ENCODE measurements at places on chromosomes 13 and 19.

GRCh38 chr19:13726323-13726722 lies 38.0 kb upstream of the MRI1 start:
- no peak for DNase-seq
- H3K4me1 ChIP-seq, result peaks cover 26% of the 10 kb centered on the region
- H3K27me3 ChIP-seq, result no peaks in the 10 kb centered on the region
- no peak overlapping the region for H3K27ac ChIP-seq

- H3K4me1 ChIP-seq, result peaks cover 22% of the 10 kb centered on the region
- no peak for DNase-seq
- H3K27me3 ChIP-seq, result no peaks in the 10 kb centered on the region
Observed at GRCh38 chr13:100508455-100508854, 80.1 kb downstream of the GGACT start.

DNA sequence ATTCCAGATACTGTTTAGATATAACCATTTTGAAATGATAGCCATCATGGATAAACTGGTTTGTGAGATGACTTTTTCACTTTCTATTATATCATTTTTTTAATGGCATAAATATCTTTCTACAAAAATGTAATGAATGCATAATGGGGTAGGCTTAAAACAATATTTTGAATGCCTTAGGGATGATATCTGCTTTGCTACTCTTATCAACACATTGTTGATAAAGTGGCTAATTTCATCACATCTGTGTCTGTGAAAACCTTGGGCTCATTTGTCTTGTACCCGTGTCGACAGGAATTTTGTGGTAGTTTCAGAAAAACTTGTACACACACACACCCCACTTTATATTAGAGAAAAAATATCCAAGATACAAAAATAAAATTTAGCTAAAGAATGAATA lies 44.1 kb downstream of the SLITRK6 start:
- peaks cover 2% of the 10 kb centered on the region for H3K27me3 ChIP-seq
- no peak for DNase-seq
- H3K27ac ChIP-seq, result no peak overlapping the region
- H3K36me3 ChIP-seq, result no peaks in the 10 kb centered on the region
- no peak overlapping the region for H3K4me3 ChIP-seq
- no peaks in the 10 kb centered on the region for H3K4me1 ChIP-seq

GRCh38 chr13:20994441-20994821 lies 67.0 kb downstream of the LATS2 start:
- peaks cover 6% of the 10 kb centered on the region for H3K27me3 ChIP-seq
- H3K36me3 ChIP-seq, result peaks cover 63% of the 10 kb centered on the region
- DNase-seq, result no peak
- H3K27ac ChIP-seq, result no peak overlapping the region

GRCh38 chr13:30798776-30799355 lies 63.5 kb downstream of the ALOX5AP start:
- H3K27me3 ChIP-seq, result peaks cover 2% of the 10 kb centered on the region
- H3K4me1 ChIP-seq, result peaks cover 35% of the 10 kb centered on the region
- DNase-seq, result no peak

DNA sequence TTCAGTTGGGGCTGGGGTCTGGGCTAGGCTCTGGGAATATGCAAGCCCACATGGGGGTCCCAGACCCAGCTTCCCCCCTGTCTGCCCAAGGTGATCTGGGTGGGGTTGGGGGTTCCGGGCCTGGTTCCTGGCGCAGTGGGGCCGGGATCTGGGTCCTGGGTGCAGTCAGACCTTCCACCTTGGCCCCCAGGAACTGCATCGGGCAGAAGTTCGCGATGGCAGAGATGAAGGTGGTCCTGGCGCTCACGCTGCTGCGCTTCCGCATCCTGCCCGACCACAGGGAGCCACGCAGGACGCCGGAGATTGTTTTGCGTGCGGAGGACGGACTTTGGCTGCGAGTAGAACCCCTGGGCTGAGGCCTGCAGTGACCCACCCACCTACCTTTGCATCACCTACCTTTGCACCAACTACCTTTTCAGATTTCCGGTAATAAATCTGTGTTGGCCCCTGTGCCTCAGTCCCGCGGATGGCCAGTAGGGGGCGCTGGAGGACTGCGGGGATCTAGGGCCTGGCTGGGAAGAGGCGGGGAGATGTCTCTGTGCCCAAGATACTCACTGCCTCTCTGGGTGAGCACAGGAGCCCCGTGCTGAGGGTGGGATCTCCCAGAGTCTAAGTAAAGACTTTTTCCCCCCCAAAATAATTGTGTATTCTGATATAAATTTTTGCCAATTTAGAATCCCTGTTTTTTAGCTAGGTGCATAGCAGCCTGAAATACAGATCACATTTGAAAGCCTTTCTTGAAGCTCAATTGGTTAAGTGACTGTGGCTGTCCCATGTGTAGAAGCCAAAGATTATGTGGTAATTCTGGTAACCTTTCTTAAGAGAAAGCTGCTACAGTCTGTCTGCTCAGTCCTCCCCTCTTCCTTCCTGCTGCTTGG lies 11.5 kb upstream of the CYP4F3 start:
- no peaks in the 10 kb centered on the region for H3K36me3 ChIP-seq
- H3K27ac ChIP-seq, result no peak overlapping the region
- H3K27me3 ChIP-seq, result no peaks in the 10 kb centered on the region
- H3K4me3 ChIP-seq, result no peak overlapping the region
- H3K4me1 ChIP-seq, result no peaks in the 10 kb centered on the region

GRCh38 chr19:19866611-19867248 lies 1.0 kb downstream of the ZNF253 start:
- 0 out of 2 replicates have a peak, but pooled peaks cover 13% of the 10 kb centered on the region for H3K4me1 ChIP-seq
- peaks cover 1% of the 10 kb centered on the region for H3K27me3 ChIP-seq
- peaks cover 53% of the 10 kb centered on the region for H3K36me3 ChIP-seq

- no peaks in the 10 kb centered on the region for H3K36me3 ChIP-seq
- H3K4me1 ChIP-seq, result peaks cover 8% of the 10 kb centered on the region
- H3K27me3 ChIP-seq, result no peaks in the 10 kb centered on the region
- peak; percentile 40 for DNase-seq
- no peak overlapping the region for H3K4me3 ChIP-seq
Observed at GRCh38 chr13:33931397-33932311, 113.7 kb downstream of the RFC3 start.

DNA sequence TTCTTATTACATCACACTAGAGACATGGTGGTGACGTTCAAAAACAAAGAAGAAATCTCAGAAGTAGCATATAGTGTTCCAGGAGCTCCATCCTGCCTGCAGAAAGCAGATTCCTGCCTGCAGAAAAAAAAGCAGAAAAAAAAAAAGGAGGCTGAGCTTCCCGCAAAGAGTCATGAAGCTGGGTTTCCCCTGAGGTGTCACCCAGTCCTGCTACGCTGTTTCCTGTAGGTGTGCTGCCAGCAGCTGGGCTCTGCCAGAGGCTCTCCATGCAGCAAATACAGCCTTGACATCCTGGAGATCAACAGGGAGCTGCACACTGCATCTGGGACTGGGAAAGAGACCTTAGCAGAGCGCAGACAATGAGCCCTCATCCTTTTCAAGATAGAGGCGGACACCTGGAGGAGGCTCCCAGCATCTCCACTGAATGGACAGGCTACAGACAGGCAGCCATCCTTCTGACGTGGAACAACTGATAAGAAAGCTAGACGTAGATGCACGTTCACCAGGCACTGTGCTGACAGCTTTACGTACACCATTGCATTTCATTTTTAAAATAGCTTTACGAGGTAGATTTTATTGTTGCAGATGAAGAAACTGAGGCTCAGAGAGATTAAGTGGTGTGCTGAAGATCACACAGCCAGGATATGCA lies 350.9 kb downstream of the FOXO1 start:
- peaks cover 1% of the 10 kb centered on the region for H3K27me3 ChIP-seq
- no peak overlapping the region for H3K27ac ChIP-seq
- H3K4me1 ChIP-seq, result no peaks in the 10 kb centered on the region
- no peak overlapping the region for H3K4me3 ChIP-seq
- H3K36me3 ChIP-seq, result no peaks in the 10 kb centered on the region
- DNase-seq, result no peak

DNA sequence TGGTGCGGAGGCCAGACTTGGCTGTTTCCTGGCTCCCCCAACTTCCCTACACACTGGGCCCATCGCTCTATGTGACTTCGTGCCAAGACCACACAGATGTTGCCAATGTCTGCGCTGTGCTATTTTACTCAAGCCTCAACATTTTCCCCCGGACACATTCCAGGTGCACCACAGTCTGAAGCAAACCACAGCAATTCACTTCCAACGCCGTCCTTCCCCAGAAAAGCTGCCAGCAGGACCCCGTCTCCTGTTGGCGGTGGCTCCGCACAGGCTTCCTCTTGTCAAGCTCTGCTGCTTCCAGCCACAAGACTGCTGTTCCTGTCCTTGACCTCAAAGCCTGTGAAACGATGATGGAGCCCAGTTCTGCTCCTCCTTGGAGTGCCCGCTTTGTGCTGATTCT lies 100.7 kb downstream of the CRYL1 start:
- DNase-seq, result no peak
- no peak overlapping the region for H3K4me3 ChIP-seq

DNA sequence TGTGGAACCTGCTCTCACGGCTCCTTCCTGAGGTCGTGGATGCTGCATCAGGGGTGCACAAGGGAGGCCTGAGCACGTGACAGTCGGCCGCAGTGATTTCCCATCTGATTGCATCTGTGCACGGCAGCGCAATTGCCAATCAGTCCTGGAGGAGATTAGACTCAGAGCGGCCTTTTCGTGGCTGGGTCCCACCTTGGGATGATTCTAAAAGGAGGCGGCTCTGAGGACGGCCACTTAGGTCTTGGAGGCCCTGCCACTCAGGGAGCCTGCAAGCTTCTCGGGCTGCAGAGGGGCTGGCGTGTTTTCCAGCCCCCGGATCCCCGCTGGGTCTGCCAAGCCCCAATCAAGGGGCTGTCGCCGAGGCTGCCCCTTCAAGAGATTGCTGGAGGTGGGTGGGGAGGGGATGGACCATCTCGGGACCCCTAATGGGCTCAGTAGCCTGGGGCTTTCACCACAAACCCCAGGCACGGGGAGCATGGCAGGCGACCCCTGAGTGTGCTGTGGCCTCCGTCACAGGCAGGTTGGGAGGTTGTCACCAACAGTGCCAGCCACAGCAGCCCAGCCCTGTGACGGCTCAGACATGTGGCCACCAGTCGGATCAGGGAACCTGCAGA lies 51.6 kb downstream of the SOX1 start:
- H3K27me3 ChIP-seq, result peaks cover under 1% of the 10 kb centered on the region
- H3K36me3 ChIP-seq, result peaks cover 5% of the 10 kb centered on the region

GRCh38 chr13:19984430-19985218 lies 26.1 kb downstream of the ZMYM2 start:
- peak overlapping the region; percentile 26 for H3K27ac ChIP-seq
- H3K36me3 ChIP-seq, result peaks cover 5% of the 10 kb centered on the region
- H3K27me3 ChIP-seq, result no peaks in the 10 kb centered on the region
- H3K4me3 ChIP-seq, result no peak overlapping the region
- H3K4me1 ChIP-seq, result peaks cover 33% of the 10 kb centered on the region

DNA sequence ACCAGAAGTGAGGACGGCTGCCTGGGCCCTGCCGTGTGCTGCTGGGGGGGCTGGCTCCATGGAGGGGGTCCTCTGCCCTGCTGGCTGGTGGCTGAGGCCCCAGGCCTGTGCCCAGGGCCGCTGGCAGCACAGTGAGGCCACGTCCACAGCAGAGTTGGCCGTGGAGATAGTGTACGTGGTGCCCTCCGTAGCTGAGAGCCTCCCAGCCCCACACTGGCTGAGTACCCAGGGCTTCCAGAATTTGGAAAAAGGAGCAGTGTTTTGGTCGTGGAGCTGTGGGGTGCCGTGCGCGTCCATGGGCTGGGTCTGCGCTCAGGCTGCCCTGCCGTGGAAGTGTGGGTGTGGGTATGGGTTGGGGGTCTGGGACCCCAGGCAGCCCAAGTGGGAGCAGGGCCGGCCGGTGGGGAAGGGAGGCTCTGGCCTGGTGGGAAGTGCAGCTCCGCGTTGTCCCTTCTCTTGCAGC lies 5.9 kb downstream of the PTBP1 start:
- peaks cover 48% of the 10 kb centered on the region for H3K36me3 ChIP-seq
- peaks cover 30% of the 10 kb centered on the region for H3K4me1 ChIP-seq
- H3K27me3 ChIP-seq, result peaks cover 23% of the 10 kb centered on the region
- no peak for DNase-seq

DNA sequence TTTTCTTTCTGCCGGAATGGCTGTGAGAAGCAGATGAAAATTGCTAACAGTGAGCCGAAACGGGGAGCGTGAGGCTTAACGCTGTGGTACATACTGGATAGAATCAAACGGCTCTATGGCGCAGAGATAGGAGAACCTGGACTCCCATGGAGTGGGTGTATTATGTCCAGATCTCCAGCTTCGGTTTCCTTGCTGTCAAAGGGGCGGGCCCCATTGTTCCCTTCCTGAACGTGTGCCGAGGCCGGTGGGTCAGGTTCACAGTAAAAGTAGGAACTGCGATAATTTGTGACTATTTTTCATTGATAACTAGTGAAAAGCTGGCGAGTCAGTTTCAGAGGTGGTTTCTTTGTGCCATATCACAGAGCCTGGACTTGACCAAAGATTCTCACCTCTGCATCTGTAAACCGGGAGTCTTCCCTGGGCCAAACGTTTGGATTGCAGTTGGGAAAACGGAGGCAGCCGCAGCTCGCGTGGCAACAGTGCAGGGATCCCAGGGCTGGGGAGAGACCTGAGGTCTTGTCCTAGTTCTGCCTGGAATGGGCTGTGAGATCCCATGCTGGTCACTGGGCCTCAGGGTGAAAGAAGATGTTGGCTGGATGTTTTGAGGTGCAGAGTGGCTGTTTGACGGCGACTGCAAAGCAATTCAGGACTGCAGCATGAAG lies 752 bp downstream of the RPL18A start:
- no peak for DNase-seq
- H3K27me3 ChIP-seq, result peaks cover 20% of the 10 kb centered on the region
- peaks cover 27% of the 10 kb centered on the region for H3K36me3 ChIP-seq
- peaks cover 23% of the 10 kb centered on the region for H3K4me1 ChIP-seq

DNA sequence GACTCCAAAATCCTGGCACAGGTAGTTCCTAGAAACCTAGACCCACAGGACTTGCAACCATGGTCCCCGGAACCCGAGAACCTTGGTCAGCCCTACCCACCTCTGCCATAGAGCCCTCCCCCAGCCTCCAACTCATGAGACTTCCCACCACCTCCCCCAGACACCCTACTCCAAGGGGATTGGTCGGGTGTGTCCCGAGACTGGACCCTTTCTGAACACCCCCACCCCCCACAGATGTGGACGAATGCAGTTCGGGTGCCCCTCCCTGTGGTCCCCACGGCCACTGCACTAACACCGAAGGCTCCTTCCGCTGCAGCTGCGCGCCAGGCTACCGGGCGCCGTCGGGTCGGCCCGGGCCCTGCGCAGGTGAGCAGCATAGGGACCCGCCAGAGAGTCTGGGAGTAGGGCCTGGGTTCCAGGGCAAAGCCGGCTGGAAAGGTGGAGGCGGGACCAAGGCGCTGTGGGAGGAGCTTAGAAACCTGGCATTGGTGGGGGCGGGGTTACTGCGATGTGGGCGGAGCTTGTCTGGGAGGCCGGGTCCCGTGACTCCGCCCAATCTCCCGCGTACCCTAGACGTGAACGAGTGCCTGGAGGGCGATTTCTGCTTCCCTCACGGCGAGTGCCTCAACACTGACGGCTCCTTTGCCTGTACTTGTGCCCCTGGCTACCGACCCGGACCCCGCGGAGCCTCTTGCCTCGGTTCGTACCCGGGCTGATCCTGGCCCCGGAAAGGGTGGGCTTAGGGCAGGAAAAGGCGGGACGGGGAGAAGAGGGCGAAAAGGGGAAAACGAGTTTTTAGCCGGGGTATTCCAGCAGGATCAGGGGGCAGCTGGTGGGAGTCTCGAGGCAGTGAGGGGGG lies 11.9 kb downstream of the LTBP4 start:
- H3K4me3 ChIP-seq, result peak overlapping the region; percentile 91
- H3K36me3 ChIP-seq, result no peaks in the 10 kb centered on the region
- H3K4me1 ChIP-seq, result peaks cover 28% of the 10 kb centered on the region
- H3K27me3 ChIP-seq, result peaks cover 1% of the 10 kb centered on the region
- peak overlapping the region; percentile 94 for H3K27ac ChIP-seq
- no peak for DNase-seq

GRCh38 chr19:38701455-38702063 lies 42.7 kb downstream of the CAPN12 start:
- no peak overlapping the region for H3K4me3 ChIP-seq
- H3K36me3 ChIP-seq, result peaks cover 44% of the 10 kb centered on the region
- H3K27me3 ChIP-seq, result peaks cover 50% of the 10 kb centered on the region
- peaks cover 19% of the 10 kb centered on the region for H3K4me1 ChIP-seq
- peak overlapping the region; percentile 18 for H3K27ac ChIP-seq
- DNase-seq, result no peak

Data from HFFc6 (cell line).